COLO829 (cell line): ENCODE measurements at places on chromosomes 16 and 17.

DNA sequence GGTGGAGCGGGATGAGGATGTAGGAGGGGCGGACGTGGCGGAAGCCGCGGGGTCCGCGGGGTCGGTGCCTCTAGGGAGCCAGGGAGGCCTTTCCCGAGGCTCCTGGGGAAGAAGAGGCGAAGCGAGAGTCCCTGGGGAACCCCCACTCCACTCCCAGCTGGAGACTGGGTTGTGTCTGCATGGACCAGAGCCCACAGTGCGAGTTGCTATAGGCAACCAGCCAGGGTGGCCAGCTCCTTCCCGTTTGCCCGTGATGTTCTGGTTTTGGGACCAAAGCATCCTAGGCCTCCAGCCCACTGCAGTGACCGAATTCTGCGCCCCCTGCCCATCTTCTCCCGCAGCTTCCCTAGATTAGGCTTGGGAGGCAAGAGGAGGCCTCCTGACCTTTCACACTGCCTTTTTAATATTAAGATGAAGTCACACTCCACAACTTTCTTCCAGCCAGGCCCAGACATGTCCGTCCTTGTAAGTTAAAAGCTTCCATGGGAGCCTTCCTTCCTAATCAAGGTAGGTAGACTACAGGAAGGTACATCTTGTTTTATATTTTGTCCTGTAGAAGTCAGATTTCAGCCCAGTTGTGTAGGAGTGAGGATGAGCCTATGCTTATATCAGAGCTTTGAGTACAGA is 469 bp downstream of the AMZ2 start:
- DNase-seq, result peak; percentile 27

- no peak for DNase-seq
Observed at GRCh38 chr16:68094614-68094934, 9.4 kb downstream of the NFATC3 start.

DNA sequence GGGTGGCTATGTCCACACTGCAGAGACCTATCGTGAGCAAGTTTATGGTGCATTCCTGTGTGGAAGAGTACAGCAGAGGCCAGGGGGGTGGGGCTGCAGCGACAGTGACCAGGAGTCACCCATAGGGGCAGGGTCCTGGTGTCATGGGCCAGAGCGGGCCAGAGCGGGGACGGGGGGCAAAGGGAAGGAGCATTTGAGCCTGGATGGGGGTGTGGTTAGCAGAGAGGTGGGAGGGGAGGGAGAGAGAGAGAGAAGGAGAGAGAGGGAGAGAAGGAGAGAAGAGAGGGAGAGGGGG is 17.8 kb downstream of the JPH3 start:
- no peak for DNase-seq

- peak; percentile 3 for DNase-seq
Observed at GRCh38 chr16:64051824-64052223, 1070.0 kb downstream of the CDH11 start.

DNA sequence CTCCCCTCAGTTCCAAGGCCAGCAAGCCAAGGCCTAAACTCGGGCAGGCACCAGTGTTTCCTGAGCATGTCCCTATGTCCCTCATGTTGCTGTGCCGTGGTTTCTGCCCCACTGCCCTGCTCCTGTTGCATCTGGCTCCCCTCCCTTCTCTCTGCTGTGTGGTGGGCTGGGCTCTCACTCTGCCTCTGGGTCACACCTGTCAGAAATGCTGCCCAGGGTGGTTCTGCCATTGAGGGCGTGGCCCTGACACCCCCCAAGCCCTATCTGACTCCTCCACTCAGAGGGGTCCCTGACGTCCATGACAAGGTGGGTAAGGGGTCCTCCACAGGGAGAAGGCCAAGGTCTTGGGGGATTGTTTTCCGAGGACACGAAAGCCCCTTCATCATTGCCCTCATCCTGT is 9.2 kb upstream of the ITGA3 start:
- DNase-seq, result no peak

- DNase-seq, result no peak
Observed at GRCh38 chr17:33803199-33803685, 451.8 kb upstream of the CCL2 start.

- DNase-seq, result no peak
Observed at GRCh38 chr17:45334231-45334630, 17.4 kb upstream of the MAP3K14 start.

- no peak for DNase-seq
Observed at GRCh38 chr16:85421338-85422195, 191.6 kb upstream of the GSE1 start.

GRCh38 chr16:84055366-84055765 is 12.8 kb upstream of the SLC38A8 start:
- DNase-seq, result no peak

DNA sequence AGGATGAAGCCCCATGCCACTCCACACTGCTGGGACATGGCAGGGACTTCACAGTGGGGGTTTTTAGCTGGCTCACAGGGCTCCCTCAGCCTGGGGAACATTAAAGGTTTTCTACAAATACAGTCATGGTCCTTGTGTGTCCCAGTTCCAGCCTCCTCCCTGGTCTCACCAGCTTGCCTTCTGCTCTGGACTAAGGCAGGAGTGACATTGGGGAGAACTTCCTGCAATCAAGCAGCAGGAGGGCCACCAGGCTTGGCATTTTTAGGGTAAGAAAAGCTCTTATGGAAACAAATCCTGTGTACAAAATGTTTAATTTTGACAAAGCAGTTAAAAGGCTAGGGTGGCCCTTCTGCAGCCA is 1.9 kb downstream of the PARD6A start:
- DNase-seq, result no peak

GRCh38 chr16:88287219-88287618 is 95.5 kb upstream of the ZNF469 start:
- DNase-seq, result no peak

DNA sequence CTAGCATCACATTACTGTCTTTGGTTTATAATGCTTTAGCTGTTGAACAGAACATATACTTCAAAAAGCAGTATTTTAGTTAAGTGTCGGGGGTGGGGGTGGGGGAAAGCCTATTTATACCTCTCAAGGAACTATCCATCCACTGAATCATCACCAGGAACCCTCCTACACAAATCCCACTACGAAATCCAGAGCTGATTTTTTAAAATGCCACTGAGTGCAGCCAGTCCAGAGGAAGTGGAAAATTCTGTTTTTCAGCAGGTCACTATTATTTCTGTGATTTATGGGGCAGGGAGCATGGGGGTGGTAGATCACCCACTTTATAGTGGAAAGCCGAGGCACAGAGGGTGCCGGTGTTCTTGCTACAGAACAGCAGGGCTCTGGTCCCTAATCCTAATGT is 284.1 kb downstream of the SOX9 start:
- peak; percentile 54 for DNase-seq

GRCh38 chr16:53093162-53093744 is 38.5 kb downstream of the CHD9 start:
- DNase-seq, result no peak

DNA sequence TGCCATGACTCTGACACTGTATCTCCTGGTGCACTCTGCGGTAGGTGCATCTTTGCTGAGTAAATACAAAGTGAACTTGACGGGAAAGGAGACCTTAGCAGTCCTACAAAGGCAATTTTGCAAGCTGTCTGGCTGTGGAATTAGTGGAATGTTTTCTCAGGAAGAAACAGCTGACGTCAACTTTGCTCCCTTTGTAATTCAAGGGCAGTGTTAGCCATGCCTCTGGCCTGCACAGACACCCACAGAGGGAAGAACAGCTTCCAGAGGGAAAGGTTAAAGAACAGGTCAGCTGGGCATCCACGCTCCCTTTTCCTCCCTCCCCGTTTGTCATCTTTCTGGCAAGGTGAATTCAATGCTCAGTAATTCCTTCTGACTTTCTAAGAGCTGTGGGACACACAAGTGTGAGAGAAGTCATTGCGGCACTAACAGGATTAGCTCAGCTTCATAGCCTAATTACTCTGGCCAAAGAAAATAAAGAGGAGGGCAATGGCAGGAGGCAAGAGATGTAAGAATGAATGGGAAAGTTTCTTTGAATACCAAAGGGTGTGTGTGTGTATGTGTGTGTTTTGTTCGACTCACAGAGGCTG is 476.9 kb upstream of the GOT2 start:
- peak; percentile 2 for DNase-seq

DNA sequence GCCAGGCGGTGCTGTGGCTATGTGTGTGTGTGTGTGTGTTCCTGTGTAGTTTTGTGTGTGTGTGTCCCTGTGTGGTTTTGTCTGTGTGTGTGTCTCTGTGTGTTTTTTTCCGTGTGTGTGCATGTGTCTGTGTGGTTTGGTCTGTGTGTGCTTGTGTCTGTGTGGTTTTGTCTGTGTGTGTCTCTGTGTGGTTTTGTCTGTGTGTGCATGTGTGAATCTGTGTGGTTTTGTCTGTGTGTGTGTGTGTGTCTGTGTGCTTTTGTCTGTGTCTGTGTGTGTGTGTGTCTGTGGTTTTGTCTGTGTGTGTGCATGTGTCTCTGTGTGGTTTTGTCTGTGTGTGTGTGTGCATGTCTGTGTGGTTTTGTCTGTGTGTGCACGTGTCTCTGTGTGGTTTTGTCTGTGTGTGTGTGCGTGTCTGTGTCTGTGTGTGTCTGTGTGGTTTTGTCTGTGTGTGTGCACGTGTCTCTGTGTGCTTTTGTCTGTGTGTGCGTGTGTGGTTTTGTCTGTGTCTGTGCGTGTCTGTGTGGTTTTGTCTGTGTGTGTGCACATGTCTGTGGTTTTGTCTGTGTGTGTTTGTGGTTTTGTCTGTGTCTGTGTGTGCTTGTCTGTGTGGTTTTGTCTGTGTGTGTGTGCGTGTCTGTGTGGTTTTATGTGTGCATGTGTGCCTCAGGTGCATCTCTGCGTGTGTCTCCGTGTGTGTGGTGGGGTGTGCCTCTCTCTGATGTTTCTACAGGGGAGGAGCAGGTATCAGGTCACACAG is 62.3 kb downstream of the ZDHHC7 start:
- no peak for DNase-seq

DNA sequence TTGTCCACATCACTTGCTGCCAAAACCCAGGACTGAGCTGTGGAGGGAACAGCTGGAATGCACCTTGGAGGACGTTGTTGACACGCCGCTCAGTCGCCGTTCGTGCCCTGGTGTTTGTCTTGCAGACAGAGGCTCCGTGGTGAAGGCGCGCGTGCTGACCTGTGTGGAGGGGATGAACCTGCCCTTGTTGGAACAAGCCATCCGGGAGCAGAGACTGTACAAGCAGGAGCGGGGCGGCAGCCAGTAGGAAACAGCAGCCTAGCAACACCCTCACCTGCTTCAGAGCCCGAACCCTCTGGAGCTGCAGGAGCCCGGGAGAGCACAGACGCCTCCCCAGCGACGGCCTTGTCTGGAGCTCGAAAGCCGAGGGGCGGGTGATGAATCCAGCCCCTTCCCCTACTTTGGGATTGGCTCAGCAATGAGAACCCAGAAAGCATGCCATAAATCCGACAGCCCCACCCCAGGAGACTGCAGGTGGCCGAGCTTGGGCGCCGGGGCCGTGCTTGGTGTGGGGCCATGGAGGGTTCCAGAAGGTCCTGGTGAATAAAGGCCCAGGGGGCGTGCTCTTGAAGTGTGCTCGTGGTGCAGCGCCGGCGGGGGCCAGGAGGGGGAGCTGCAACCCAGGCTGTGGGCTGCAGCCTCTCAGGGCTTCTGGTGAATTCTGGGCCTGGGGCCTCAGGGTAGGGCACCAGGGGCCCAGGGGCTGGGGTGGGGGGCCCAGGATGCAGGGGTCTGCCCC is 470 bp upstream of the CDK3 start:
- peak; percentile 82 for DNase-seq

- no peak for DNase-seq
Observed at GRCh38 chr17:20929334-20929733, 113.5 kb downstream of the USP22 start.

DNA sequence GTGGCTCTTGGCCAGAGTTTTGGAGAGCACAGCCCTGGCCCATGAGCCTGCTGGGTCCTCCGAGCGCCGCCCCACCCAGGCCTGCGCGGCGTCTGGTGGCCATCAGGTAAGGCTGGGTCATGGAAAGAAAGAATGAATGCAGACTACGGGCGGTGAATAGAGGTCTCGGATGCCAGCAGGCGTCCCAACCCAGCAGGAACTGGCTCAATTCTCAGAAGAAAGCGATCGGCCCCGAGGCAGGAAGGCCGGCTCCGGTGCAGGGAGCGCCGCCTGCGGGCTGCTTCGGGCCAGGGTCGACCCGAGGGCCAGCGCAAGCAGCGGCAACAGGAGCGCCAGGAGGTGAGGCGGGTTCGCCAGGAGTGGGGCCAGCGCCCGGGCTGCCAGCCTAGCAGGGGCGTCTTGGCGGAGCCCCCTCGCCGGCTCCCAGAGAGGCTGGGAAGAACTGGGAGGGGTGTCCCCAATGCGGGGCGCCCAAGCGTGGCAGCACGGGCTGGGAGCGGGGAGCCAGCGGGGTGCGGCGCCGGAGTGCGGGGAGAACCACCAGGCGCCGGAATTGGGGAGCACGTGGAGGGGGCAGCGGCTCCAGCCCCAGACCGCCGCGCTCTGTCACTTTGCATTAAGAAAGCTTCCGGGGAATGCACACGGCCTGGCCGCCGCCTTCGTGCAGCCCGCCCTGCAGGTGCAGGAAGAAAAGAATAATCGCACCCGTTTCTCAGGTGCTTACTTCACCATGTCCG is 7.1 kb upstream of the TMC5 start:
- DNase-seq, result no peak

- no peak for DNase-seq
Observed at GRCh38 chr16:83269541-83269940, 538.2 kb upstream of the HSBP1 start.

DNA sequence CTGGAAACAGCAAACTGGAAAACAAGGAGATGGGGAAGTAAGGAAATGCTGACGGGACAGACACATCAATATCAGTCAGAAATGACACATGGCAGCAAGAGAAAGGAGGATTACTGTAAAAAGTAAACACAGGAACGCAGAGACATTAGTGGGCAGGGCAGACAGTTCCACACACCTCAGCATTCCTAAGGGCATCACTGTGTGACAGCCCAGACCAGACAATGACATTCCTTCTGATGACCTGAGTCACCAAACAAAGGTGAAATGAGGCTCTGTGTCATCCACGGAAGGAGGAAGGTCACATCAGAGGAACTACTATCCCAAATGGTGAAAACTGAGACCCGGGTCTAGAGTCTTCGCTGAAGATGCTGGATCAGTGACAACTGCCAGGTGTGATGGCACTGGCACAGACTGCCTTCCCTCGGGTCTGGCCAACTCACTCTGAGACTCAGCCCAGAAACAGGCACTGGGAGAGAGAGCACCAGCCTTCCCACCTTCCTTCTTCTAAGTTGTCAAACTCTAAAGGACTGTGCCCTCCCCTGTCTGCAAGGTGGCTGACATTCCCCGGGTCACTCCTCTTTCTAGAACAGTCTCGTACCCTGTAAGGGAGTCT is 36.7 kb downstream of the TK2 start:
- DNase-seq, result no peak

- no peak for DNase-seq
Observed at GRCh38 chr17:77127735-77128361, 12.9 kb upstream of the SEC14L1 start.

- no peak for DNase-seq
Observed at GRCh38 chr16:27448532-27449433, 46.8 kb downstream of the IL21R start.

- no peak for DNase-seq
Observed at GRCh38 chr17:79955691-79956440, 79.8 kb downstream of the TBC1D16 start.

- no peak for DNase-seq
Observed at GRCh38 chr16:14576069-14576468, 54.0 kb downstream of the PARN start.
